Subcutaneous preadipocyte (primary cell): ENCODE measurements at places on chromosomes 6 and 20. TPM values are rescaled to one million over a fixed set of nuclear protein-coding genes. Genes with fewer than 3 reads are reported as not detected.

PTPN1 gene
- 25.0 and 43.8 TPM in 2 replicates for total RNA-seq

FAM184A gene
- total RNA-seq = 0.73 and 1.4 TPM in 2 replicates

HLA-DPB1 gene
- total RNA-seq = 1.8 and 10.2 TPM in 2 replicates

RAD21L1 gene
- total RNA-seq = not detected in 2 replicates

WFDC5 gene
- total RNA-seq = not detected in 2 replicates

TXLNB gene
- not detected in 2 replicates for total RNA-seq

TNFRSF6B gene
- 8.2 and 10.7 TPM in 2 replicates for total RNA-seq

ZNF341 gene
- total RNA-seq = 1.8 TPM in 2 replicates

LRRC73 gene
- total RNA-seq = 0.37 and 1.4 TPM in 2 replicates

GPR63 gene
- 0.37 and 0.98 TPM in 2 replicates for total RNA-seq

GSTA3 gene
- total RNA-seq = not detected in 2 replicates

CRIP3 gene
- total RNA-seq = 0.39 TPM in 1 of 2 replicates, not detected in the other

CYP39A1 gene
- 0.37 and 0.39 TPM in 2 replicates for total RNA-seq

SLC4A11 gene
- 0.37 and 1.6 TPM in 2 replicates for total RNA-seq

APCDD1L gene
- 1.8 and 3.9 TPM in 2 replicates for total RNA-seq

ZDHHC14 gene
- 3.3 and 4.1 TPM in 2 replicates for total RNA-seq

ENPP1 gene
- total RNA-seq = 3.7 and 8.0 TPM in 2 replicates

PCK1 gene
- total RNA-seq = not detected in 2 replicates

ADGRF1 gene
- not detected in 2 replicates for total RNA-seq

SLC35A1 gene
- total RNA-seq = 12.9 and 15.6 TPM in 2 replicates

ULBP2 gene
- 1.5 and 2.2 TPM in 2 replicates for total RNA-seq

SLC44A4 gene
- not detected in 2 replicates for total RNA-seq

PAK5 gene
- not detected in 2 replicates for total RNA-seq
